ENCODE measurements at places on chromosomes 2 and 18.

- no peak for DNase-seq
Measured at GRCh38 chr2:136386046-136386445, 268.1 kb upstream of the CXCR4 start.

- DNase-seq = no peak
Measured at GRCh38 chr18:34492652-34493051, 217.4 kb upstream of the DTNA start.

GRCh38 chr2:203603456-203604389 lies 68.6 kb upstream of the RAPH1 start:
- DNase-seq = no peak

- no peak for DNase-seq
Measured at GRCh38 chr2:79178076-79178674, 18.6 kb upstream of the REG3A start.

GRCh38 chr2:177662895-177663294 lies 270.3 kb downstream of the AGPS start:
- no peak for DNase-seq

- DNase-seq = no peak
Measured at GRCh38 chr18:9106094-9106493, 3.6 kb downstream of the NDUFV2 start.

- DNase-seq = no peak
Measured at GRCh38 chr2:179050755-179051154, 818 bp upstream of the CCDC141 start.

All from NCI-H2081 treated with DMSO at 0.1 percent for 48 hours (cell line).